ENCODE measurements at places on chromosomes 4 and X.

GRCh38 chr4:111943796-111944203 lies 201.5 kb upstream of the FAM241A start:
- DNase-seq = no peak

GRCh38 chr4:5618051-5618960 lies 90.1 kb downstream of the EVC2 start:
- no peak for DNase-seq

- DNase-seq = no peak
Observed at GRCh38 chrX:17038277-17038676, 91.8 kb downstream of the REPS2 start.

- DNase-seq = no peak
Observed at GRCh38 chr4:146095091-146095690, 80.3 kb upstream of the LSM6 start.

- peak; percentile 37 for DNase-seq
Observed at GRCh38 chrX:44843318-44843702, 511 bp upstream of the DUSP21 start.

DNA sequence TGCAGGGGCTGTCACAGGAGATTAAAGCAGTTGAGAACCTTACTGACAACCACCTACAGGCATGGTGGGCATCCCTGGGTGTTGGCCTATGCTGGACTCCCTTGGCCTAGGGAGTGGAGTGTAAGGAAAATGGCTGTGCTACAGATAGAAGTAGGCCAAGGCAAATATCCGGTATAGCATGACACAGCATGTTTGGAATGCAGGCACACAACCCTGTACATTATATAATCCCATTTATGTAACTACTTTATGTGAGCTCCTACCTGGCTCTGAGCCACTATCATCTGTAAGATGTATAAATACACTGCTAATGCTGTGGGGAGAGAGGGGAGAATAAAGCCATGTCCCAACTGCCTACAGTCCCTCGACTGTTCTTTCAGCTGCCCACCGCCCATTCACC lies 38.7 kb upstream of the KCTD8 start:
- peak; percentile 41 for DNase-seq

- no peak for DNase-seq
Observed at GRCh38 chr4:165931741-165932140, 58.7 kb downstream of the TLL1 start.

DNA sequence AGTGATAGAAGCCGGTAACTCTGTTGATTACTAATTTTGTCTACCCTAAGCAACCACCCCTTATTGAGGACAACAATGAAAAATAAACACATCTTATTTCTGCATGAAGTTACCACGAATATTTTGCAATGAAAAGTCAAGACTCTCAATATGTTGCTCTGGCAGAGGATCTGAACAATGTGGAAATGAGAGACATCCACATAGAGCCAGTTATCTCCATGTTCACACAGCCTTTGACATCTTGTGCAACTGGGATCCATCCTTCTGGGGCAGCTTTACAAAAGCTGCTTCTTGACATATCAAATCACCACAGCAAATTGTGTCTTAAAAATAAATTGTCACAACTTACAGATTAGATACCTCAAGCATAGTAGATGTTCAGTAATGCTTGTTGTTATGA lies 10.2 kb downstream of the EDNRA start:
- no peak for DNase-seq

GRCh38 chr4:133808151-133808550 lies 393.4 kb downstream of the PABPC4L start:
- DNase-seq = no peak

GRCh38 chr4:76607846-76608245 lies 172.8 kb downstream of the SHROOM3 start:
- no peak for DNase-seq

- no peak for DNase-seq
Observed at GRCh38 chr4:81343536-81343935, 128.2 kb downstream of the RASGEF1B start.

DNA sequence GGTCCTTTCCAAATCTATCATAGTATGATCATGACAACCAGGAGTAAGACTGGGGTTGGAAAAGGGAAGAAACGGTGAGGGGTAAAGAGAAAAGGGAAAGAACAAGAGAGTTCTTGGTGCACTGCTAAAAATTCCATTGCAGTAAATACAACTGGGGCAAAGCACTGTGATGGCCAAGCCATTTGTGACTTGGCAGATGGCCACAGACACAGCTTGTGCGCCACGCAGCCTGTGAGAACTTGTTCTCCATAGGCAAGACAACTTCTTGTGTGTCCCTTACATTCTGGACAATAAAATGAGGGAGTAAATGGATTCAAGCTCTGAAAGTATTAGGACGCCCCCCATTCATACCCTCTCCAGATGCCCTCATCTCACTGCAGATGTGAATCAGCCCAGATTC lies 10.9 kb downstream of the MFAP3L start:
- DNase-seq = no peak

DNA sequence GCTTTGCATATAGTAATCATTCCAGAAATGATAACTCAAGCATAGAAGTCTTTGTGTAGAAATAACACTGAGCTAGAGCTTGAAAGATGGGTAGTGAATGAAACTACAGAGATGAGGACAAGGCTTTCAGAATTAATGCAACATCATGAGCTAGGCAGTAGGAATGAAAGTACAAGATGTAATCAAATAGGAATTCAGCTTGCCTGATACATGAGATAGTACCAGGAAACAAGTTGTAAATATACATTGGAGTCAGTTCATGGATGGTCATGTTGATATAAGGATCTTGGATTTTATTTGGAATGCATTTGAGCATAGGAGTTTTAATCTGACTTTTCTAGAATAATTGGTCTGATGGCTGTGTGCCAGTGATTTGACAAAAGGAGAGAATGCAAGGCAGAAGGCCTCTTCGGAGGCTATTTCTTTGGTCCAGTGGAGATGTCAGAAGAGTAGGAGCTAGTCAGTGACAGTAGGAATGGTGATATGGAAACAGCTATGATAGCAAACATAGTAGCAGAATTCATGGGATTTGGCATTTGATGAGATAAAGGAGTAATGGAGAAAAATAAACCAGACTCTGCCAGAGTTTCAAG lies 206.4 kb upstream of the PACRGL start:
- DNase-seq = peak; percentile 14

DNA sequence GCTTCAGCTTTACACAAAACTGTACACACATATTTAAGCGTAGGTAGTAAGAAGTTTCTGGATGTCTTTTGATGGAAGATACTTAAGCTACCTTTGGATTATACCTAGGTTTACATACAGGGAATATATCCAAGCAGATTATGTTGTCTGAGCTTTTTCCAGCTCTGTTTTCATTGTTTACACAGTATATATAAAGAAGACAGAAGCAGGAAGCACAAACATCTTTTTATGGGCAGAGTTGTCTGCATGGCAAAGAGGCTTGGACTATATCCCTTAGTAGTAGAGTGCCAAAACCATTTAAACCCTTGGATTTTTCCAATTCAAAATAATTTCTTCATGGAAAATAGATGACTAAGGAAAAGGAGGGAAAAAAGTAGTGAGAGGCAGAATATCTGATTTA lies 329.4 kb upstream of the AGA start:
- DNase-seq = no peak

DNA sequence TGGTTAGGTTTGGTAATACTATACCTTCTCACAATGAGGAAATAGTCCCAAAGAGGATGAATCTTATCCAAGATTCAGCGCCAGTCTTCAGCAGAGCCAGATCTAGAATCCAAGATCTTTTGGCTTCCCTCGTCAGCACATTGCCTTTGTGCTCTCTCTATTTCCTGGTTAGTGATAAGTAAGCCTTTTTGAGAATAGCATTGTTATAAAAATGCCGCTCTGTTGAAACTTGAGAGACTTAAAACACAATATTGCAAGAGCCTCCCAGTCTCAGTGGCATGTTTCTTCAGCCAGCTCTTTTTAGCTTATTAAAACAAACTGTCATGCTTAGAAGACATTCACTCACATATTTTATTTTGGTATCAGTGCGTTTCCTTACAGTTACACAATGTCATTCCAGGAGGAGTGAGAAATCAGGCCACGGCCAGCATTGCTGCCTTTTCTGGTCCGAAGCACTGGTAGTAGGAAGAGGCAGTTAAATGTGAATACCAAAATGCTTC lies 141.4 kb downstream of the KLHL8 start:
- DNase-seq = no peak

GRCh38 chr4:90060039-90060438 lies 67.2 kb upstream of the CCSER1 start:
- DNase-seq = no peak

GRCh38 chr4:17336986-17337385 lies 174.9 kb downstream of the QDPR start:
- DNase-seq = no peak

DNA sequence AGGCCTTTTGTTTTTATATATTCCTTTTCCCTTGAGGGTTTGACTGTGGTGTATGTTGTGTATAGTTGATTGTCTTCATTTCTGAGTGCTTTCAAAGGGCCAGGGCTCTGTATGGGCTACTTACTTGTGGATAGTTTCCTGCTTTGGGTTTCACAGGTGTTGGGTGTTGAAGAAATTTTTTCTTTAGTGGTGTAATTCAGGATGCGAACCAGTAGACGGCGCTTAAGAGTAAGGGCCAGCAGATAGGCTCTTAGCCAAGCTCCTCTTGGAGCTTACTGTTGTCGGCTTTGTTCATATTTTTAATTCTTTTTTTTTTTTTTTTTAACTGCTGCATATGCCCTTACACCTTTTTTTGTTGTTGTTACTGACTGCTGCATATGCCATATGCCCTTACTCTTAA lies 276.3 kb upstream of the GALNT7 start:
- no peak for DNase-seq

GRCh38 chrX:133364865-133365264 lies 50.4 kb downstream of the GPC4 start:
- DNase-seq = no peak

DNA sequence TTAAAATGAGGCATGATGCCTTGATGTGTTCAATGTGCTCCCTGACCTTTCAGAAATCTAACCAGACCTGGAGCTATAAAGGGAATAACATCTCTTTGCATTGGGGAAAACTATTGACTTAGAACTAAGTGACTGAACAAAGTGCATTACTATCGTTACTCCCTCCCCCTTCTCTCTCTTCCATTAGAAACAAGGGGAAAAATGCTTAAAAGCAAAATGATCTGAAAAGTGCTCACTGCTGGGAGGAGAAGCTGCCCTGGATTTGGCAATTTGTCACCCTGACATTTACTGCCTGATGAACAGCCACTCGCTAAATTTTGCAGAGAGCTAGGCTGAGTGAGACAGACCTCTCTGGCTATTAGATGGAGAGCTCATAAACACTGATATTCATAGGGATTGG lies 48.6 kb upstream of the PARM1 start:
- DNase-seq = no peak

DNA sequence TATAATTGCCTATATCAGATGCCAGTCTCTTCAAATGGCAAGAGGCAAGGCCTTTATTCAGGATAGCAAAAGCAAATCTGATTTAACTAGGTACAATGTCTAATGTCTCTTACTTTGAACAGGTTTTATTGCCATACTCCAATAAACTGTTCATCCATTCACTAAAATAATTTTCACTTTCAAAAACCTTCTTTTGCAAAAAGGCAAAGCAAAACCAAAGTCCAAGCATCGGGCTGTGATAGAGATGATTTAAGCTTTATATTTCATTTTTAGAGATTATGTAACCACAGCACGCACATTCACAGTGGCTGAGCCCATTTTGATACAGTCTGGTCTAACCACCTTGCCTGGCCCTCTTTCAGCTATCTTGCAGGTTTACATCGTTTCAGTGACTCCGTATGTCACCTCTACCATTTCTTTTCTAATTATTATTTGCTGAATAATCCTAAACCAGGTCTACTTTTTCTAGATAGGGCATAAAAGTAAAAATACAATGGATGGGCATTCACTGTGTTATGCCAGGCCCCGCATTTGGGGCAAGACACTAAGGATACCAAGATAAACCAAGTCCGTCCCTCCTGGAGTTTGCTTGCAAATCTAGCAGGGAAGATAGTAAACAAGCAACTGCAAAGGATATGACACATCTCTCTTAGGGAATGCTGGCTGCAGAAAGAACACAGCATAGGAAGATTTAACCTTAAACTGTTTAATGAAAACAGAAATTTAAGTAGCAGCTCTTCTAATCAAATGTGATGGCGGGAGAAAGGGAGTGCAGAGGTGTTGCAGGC lies 1.8 kb downstream of the CASP3 start:
- no peak for DNase-seq

DNA sequence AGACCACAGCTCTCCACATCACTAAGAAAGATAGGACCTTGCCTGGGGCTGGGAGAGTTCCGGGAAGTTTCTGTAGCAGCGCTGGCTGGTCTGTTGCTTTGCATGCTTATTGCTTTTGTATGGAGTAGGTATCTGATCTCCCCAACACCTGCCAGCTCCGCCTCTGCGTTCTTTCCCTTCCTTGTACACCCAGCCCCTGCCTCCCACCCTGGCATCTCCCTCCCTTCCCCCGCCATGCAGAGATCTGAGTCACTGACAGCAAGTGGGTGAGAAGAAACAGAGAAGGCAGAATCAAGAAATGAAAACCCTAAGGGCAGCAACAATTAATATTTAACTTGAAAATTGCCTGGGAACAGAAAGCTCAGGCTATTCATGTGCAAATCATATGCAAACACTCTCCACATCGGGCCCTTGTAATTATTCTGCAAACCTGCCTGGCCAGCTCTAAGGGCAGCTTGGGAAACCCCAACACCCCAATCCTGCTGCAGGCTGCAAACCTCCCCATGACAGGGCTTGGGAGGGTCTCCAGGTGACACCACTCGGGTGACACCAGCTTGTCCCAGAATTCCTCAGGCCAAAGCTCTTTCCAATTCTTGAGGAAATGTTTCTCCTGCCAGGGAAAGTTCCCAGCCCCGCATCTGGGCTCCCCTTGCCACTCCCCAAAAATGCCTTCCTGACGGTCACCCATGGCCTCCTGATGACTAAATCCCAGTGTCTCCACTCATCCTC lies 257.2 kb downstream of the FBXW7 start:
- DNase-seq = no peak

- DNase-seq = no peak
Observed at GRCh38 chrX:118251271-118251670, 94.6 kb upstream of the WDR44 start.

All from epithelial cell of prostate (primary cell).